Stimulated activated CD8-positive, alpha-beta memory T cell treated with anti-CD3 and anti-CD28 coated beads, Interleukin-4, amount 100 ng/mL, for 24 hours (primary cell): ENCODE measurements at places on chromosomes 3 and 15.

DNA sequence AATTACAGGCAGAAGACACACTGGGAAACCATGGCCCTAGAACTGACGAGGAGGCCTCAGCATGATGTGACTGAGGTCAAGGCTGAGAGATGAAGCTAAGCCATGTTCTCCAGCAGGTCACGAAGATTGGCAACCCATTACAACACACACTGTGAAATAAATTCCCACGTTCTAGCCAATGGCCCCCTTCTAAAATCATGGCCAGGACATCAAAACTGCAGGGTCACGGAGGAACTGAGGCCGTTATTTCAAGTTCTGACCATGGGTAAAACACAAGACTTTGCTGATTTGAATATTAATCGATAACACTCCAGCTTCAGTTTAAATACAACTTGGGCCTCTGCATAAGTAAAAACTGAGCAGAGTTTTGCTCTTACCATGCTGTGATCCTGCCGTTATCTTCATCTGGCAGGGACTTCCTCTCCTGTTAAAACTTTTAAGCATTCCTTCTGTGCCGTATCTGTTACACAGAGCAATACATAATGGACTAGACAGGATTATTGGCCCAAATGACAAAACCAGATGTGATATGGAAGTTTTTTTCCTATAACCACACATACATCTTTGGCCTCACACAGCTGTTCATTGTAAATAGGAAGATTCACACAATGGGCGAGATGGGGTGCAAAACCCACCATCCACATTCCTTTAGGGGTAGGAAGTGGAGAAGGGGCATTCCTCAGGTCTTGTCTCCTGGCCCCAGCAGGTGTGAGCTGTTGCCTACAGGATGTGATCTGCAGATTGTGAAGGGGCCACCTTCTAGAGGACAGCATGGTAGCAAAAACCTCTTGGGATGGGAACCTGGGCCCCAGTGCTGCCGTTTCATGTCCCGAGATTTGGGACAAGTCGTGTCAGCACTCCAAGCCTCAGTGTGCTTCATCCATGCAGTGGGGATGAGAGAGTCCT, 207.4 kb downstream of the OPA1 start:
- no peak for DNase-seq

DNA sequence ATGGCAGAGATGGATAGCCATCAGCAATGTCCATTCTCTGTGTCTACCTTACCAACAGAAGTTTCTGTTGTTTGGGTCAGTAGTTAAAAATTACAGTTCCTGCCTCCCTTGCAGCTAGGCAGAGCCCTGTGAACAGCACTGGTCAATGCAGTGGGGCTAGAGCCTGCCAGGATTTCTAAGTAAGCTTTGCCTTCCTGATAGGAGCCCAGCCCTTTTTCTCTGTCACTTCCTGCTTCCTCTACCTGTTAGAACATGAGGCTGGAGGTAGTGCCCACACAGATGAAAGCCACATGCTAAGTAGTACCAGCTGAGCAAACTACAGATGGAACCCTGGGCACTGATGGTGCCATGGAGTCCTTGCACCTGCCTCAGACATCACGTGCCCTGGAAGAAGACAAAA, 45.0 kb downstream of the MGLL start:
- no peak for DNase-seq

- no peak for DNase-seq
Measured at GRCh38 chr3:53026382-53027162, 19.3 kb downstream of the SFMBT1 start.

DNA sequence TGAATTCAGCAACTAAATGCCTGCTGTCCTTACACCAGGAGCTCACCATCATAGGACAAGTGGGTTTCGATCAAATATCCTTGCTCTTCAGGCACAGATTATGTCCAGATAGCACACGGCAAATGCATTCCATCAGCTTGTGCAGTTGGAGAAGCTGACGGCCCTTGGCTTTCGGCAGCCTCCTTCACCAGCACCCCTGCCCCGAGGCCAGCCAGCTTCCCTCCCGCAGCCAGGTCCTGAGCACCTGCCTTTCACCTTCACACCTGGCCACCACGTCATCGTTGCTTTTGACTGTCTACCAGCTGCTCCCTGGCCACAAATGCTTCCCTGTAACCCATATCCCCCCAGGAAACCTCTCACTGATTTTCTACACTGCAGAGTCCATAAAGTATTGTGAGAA, 355.5 kb downstream of the OCA2 start:
- DNase-seq, result no peak

DNA sequence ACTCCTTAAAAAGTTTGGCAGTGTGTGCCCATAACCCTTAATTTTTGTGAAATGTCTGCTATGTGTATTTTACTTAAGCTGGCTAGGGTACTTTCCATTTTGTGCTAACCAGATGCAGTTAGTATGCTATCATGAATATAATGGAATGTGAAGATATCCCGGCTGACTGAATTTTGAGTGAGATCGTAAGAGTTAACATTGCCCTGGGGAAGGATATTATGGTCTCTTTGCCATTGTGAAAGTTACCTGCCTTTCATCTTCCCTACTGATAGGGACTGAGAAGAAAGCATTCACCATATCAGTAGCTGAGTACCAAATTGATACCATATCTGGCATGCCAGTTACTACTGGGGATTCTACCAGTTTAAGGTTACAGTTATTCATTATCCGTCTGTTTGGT, 243.2 kb downstream of the UBE2E2 start:
- DNase-seq, result no peak

DNA sequence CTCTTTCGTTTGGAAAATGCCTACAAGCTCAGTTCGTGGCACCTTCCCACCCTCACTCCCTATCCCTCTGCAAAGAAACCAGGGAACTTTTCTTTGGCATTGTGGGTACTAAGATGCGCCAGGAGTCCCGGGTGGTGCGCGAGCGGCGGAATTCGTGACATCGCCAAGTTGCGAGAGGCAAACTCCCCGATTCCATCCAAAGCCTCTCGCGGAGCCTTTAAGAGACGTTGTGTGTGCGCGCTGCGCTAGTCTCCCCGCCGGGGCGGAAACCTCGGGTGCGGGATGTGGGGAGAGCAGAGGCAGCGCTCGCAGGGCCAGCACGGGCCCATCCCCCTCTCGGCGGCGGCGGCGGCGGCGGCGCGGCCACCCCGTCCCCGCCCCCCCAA, 443 bp upstream of the NR2F2 start:
- DNase-seq, result no peak

GRCh38 chr3:35832140-35832571, 192.8 kb downstream of the ARPP21 start:
- no peak for DNase-seq

GRCh38 chr3:111592143-111592542, 3.0 kb downstream of the ZBED2 start:
- DNase-seq, result no peak

DNA sequence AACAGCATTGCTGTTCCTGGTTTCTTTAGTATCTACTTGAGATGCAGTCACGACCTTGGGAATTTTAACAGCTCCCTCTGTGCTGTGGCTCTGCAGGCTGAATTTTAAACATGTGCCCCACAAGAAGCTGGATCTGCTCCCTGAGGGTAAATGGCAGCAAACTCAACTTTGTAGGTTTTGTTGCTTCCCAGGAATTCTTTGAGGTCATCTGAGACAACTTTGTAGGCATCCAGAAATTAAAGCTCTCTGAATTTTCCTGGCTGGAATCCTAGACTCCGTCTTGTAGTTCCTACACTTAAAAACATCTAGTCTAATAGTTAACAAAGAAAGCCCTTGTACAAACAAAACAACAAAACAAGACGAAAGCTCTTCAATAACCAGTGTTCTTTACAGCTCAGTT, 366.3 kb downstream of the FEZF2 start:
- no peak for DNase-seq

GRCh38 chr15:44654858-44655257, 8.6 kb downstream of the SPG11 start:
- no peak for DNase-seq

DNA sequence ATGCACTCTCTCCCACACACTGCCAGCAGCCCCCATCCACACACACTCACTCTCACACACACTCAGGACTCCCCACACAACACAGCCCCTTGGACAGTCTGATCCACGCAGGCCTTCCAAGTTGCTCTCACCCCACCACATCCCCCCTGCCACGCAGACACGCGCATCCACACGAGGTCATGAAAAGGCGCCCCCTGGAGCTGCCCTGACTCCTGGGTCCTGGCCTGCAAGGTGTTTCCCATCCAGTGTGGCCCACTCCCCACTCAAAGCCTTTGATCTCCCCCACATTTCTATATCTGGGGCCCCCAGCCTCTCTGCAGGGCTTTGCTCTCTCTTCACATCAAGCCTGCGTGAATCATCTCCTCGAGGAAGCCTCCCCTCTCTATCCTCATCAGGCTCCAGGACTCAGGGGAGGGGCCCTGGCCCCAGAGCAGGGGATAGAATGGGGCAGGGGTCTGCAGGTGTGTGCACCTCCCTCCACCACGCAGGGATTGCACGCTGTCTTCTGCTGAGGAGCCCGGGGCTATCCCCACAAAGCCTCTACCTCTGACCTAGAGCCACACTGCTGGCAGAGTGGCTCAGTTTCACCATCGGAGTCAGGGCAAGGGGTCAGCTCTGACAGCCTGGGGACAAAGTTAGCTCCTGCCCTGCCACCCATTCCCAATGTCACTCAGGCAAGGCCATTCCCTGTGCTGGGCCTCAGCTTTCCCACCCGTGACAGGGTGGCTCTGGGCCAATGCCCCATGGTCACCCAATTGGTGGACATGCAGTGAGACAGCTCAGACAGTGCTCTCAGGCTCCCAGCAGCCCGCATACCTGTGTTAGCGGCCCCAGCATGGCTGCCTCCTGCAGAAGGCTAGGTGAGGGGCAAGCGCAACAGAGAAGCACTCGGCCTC, 6.4 kb downstream of the MYL3 start:
- DNase-seq, result no peak

- DNase-seq, result no peak
Measured at GRCh38 chr3:33187368-33187634, 31.3 kb downstream of the SUSD5 start.

DNA sequence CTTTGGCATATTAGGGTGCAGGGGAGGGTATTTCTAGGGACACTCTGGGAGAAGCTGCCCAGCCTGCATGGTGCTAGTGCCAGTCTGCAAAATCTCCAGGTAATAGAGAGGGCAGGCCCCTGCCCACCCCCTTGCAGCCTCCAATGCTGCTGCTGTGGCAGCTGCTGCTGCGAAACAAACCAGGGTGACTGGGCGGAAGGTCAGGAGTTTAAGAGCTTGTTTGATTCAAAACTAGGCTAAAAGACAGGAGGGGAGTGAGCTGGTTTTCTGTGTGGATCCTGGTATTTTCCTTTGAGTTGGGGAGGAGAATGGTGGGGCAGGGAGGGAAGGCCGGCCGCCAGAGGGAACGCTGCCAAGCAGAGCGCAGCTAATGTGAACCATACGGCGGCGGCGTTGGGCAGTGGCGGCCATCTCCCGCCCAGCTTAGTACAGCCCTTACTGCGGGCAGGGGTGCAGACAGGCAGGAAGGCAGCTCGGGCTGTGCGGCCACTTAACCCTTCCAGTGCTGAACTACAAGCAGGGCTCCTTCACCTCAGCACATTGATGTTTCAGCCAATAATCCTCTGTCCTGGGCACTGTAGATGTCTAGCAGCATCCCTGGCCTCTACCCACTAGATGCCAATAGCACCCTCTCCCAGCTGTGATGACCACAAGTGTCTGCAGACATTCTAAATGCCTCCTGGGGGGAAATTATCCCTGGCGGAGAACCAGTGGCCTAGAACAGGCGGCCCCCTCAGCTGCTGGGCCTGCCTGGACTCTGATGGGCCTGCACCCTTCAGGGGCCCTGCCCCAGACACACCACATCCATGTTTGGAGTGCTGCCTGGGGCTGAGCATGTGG, 125.7 kb downstream of the EEFSEC start:
- no peak for DNase-seq

DNA sequence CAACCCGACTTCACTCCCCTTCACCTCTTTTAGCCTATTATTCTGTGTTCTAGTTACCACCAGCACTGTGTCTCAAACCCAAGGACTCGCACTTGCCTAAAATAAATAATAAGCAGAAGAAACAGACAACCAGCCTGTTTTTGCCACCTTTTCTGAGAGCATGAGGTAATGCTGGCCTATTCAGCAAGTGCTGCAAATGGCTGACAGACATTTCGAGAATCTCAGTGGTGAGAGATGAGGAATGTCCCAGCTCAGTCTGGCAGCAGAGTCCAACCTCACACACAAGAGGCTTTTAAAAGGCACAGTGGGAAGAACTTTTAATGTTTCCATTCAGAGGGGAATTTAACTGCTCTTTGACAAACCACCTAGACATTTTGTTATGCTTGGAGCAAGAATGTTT, 143.3 kb upstream of the GMNC start:
- DNase-seq, result no peak

GRCh38 chr15:76380249-76380648, 43.7 kb downstream of the ISL2 start:
- no peak for DNase-seq
